ENCODE measurements at places on chromosomes 2 and 18.

DNA sequence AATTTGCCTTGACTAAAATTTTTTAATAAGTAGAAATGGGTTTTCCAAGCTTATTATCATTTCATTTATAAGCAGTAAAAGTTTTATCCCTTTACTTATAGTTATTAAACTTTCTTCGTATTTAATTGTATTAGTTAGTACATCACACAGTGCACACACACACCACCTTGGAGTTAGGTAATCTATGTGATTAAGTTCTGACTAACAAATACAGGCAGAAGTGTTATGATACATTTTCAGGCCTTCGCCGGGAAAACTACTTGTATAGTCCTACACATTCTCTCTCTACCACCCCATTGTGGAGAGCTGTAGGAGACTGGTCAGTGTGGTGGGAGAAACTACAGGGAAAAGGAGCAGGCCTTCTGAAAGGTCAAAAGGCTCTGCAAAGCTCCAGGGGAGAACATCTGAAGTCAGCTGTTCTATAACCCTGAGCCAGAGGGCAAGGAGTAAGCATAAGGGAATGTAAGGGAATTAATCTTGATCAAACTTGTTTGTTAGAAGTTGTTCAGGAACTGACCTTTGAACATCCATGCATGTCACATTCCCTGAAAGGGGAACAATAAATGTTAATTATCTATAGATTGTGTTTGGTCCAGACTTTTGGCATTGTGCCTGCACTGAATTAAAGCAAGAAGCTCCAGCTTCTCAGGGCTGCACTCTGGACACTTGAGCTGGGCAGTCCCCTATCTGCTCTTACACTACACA lies 231.7 kb downstream of the FSIP2 start:
- no peak for DNase-seq

DNA sequence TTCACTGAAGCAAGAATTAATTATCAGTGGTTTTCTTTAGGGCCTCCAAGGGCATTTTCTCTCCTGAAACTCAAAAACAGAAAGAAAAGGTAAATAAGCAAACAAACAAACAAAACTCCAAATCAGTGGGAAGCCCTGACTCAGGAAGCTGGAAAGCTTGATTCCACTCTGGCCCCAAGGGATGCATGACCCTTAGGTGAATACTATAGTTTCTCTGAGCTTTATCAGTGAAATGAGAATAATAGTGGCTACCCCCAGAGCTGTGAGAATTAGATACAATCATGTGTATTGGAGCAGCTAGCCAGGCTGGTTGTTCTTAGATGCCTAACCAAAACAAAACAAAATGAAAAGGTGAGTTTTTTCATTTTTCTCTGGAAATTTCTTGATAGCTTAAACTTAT lies 585.1 kb downstream of the CNTNAP5 start:
- DNase-seq = no peak

DNA sequence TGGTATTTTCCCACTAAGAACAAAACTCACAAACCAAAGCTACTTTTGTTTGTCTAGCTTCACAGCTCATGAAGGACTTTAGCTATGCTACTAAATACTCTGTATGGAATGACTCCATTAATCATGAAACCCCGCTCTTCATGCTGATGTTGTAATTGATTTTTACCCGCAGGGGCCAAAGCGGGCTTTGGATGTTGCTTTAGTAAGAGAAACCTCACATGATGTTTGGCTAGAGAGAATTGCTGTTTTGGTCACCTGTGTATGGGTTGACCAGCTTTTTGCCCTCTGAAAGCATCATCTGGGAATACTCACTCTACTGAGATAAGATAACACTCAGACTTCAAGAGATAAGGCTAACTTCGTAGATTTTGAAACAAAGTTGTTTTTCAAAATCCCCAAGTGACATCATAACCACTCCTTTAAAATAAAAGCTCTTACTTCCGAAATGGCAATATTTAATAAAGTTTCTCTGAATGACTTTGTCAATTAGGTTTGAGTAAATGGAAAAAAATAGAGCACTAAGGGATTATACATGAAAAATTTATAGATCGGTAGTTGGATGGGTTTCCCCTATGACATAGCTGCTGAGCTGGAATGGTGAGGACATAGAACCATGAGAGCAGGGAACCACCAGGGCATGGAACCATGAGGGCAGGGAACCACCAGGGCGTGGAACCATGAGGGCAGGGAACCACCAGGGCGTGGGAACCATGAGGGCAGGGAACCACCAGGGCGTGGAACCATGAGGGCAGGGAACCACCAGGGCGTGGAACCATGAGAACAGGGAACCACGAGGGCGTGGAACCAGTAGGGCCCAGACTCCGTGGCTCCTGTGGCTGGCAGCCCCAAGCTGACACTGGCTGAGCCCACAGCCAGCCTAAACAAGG lies 31.9 kb downstream of the ACKR3 start:
- no peak for DNase-seq

DNA sequence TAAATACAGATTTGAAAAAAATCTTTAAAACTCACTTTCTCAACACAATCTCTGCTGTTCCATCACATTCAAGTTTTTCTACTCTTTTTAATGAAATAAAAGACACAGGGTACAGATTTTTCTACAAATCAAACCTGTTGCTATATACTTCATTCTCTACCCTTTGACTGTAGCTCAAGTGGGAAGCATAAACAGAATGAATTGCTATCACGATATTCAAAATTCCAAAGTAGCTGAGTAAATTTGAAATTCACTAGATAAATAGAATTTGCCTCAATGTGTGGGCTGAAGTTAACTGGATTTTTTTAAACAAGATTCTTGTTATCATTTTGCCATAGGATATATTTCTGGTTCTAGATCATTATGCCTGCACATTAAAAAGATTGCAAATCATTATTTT lies 185.9 kb downstream of the ZNF521 start:
- no peak for DNase-seq

- DNase-seq = no peak
Measured at GRCh38 chr2:99572373-99573164, 82.8 kb upstream of the REV1 start.

DNA sequence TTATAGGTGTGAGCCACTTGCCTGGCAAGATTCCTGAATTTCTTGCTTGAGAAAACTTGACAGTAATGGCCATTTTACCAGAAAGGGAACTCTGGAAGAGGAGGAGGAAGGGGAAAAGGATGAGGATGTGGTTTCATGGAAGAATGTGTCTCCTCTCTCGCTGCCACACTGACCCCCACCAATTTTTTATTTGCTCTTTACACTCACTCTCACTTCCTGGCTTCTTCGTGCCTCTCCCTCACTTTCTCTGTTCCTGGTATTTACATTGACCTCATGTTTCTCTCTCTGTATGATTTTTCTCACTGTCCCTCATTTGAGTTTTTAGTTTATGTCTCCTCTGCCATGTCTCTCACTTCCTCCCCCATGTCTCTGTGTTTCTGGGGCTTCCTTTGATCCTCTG lies 134.5 kb upstream of the CAB39 start:
- DNase-seq = no peak

DNA sequence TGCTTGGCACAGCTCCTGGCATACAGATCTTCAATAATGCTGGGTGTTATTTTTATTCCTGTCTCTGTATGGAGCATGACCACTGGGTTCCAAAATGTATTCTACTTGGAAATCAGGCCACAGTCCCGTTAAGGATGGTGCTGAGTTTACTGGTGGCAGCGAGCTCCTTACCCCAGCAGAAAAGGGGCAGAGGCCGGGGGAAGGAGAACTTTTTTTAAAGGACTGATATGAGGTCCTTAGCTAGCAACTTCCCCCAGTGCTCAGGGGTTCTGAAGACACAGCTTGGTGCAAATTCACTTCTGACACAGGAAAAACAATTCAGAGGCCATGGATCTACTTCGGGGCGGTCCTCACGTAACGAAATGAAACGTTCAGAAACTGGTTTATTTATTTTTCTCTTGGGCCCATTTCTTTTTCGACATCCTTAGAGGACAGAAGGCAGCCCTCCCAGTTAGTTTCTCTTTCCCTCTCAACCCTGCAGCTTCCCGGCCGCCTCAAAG lies 872 bp downstream of the RDH14 start:
- DNase-seq = no peak

GRCh38 chr2:96156926-96157648 lies 11.8 kb upstream of the DUSP2 start:
- DNase-seq = no peak

- no peak for DNase-seq
Measured at GRCh38 chr2:240578488-240578887, 8.0 kb upstream of the CAPN10 start.

DNA sequence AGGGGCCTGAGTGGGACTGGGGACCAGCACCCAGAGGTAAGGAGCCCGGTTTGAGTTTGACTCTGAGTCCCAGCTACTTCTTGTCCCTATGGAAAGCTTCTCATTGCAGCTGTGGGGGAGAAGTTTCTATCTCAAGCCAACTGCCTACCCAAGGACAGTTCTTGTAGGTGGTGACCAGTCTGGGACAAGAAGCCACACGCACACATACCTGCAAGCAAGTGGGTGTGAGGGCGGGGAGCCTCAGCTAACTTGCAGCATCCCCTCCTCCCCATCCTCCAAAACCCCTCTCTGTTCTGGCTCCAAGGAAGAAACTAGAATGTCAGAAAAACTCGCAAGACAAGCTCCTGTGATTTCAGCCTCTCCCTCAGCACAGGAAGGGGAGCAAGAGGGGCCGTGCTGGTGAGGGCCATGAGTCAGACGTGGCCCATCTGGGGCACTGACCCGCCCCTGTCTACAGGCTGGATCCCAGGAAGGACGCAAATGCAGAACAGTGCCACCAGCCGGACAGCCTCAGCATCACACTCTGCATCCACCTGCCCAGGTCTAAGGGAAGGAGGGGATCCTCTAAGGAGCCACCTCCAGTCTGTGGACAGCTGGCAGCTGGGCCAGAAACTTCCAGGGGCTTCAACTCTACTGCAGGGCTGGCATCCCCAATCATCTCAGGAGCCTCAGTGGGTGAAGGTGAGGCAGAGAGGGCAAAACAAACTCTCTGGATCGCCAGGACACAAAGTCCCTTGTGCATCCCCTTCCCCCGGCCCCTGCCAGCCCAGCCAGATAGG lies 103.4 kb downstream of the TNS1 start:
- no peak for DNase-seq

DNA sequence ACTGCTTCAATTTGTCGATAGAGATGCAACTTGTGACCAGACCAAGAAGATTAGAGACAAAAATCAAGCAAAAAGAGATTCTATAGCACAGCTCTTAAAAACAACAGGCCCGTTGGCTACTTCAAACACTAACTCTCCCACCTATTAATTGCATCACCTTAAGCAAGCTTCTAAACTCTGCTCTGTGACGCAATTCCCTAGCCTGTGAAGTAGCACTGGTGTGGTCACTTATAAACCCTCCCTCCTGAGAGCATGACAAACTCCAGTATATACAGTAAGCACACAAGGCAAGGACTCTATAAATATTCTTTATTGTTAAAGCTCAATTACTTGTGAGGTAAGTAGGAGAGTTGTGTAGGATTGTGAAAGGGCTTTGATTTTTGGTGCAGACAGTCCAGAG lies 72.3 kb downstream of the CMPK2 start:
- DNase-seq = no peak

- DNase-seq = no peak
Measured at GRCh38 chr18:36744261-36744876, 84.4 kb downstream of the TPGS2 start.

DNA sequence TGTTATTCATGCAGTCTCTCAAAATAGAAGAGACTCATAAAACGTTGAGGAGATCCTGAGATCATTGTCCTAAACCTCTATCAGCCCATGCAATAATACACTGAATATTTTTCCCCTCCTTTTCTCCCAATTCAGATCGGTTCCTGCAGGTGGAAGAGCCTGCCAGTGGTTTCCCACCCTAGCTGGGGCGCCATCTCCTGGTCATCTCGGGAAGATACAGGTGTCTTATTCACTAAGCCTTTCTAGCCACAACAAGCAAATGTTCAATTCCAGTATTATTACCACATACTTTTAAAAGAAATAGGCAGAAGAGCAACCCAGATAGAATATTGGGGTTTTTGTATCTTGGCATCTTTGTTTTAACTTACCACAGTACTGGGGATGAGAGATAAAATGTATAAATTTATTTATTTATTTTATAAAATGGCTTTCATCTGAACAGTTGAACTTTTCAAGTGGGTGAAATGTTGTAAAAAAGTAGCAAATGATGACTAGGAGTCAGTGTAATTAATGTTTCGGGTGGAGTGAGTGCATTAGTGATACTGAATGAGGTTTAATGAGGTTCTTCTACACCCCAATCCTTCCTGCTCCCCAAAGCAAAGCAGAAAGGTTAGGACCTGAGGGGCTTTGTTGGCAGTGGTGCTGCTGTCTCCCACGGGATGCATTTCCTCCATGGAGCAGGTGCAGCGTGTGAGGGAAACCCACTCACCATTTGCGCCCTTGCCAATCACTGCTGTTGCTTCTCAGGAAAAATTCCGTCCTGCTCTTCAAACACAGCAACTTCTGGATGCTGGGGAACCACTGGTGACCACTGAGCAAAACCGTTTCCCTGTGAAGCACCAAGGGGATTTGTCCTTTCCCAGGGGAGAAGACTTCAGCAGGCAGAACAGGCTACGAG lies 147.1 kb upstream of the FHL2 start:
- DNase-seq = peak; percentile 73

DNA sequence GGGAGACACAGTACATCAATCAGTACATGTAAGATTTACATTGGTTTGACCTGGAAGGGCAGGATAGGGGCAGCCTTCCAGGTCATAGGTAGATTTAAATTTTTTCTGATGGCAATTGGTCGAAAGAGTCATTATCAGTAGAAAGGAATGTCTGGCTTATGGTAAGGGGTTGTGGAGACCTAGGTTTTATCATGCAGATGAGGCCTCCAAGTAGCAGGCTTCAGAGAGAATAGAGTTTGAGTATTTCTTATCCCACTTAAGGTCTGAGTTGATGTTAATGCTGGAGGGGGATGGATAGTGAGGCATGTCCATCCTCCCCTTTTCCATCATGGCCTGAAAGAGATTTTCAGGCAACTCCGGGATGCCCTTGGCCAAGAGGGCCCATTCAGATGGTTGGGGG lies 60.7 kb downstream of the SPTBN1 start:
- no peak for DNase-seq

DNA sequence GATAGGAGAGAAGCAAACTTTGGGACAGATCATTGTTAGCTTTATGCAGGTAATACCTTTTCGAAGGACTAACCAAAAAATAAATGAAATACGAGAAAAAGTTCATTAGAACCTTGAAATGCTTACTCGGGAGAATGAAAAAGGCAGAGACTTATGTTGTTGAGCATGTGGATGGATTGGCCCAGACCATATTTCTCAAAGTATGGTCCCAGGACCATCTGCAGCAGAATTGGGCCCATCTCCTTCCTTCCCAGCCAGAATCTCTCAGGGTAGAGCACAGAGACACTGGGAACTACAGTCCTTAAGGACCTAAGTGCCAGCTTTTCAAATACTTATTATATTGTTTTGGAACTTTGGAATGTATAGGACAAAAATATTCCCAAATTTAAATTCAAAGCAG lies 50.8 kb downstream of the KCTD18 start:
- no peak for DNase-seq

GRCh38 chr2:127479219-127479825 lies 47.0 kb downstream of the IWS1 start:
- DNase-seq = no peak

DNA sequence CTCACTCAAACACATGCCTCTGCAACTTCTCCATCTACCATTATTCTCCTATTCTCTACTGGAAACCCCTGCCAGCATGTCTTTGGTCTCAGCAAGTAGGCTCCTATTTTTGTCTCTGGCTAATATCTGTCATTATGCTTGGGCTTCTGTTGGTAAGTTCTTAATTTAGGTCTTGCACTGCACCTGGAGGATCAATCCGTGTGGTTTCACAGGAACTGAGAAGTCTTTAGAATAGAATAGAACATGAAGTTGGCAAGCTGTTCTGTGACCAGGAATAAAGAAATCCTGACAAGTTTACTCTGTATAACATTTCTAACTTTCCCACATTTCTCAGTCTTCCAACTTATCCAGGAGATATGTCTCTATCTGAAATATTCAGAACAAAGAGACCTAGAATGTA lies 219.5 kb upstream of the GYPC start:
- DNase-seq = no peak

GRCh38 chr2:235183786-235184185 lies 232.0 kb downstream of the SH3BP4 start:
- no peak for DNase-seq
